ENCODE measurements at places on chromosomes 6 and 20.

- DNase-seq: no peak
These were observed 359.3 kb downstream of the TAF4 start for GRCh38 chr20:61706259-61706961.

GRCh38 chr20:34998331-34998950, 42.8 kb downstream of the MYH7B start:
- DNase-seq: no peak

DNA sequence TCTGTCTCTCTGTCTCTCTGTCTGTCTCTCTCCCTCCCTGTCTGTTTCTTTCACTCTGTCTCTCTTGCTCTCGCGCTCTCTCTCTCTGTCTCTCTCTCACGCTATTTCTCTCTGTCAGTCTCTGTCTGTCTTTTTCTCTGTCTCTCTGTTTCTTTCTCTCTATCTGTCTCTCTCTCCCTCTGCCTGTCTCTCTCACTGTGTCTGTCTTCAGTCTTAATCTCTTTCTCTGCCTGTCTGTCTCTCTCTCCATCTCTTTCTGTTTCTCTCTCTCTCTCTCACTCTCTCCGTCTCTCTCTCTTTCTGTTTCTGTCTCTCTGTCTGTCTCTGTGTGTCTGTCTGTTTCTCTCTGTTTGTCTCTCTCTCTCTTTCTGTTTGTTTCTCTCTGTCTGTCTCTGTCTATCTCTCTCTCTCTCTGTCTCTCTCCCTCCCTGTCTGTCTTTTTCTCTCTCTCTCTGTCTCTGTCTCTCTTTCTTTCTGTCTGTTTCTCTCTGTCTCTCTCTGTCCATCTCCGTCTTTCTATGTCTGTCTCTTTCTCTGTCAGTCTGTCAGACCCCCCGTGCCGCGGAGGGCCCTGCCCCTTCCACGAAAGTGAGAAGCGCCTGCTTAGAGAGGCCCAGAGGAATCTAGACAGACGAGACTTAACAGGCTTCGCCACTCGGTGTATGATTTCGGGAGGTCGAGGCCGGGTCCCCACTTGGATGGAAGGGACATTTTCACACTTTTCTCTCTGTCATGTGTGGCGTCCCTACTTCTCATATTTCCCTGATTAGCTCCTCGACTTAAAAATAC, 346.3 kb upstream of the DEFB115 start:
- DNase-seq: no peak

GRCh38 chr20:1364106-1364505, 28.7 kb downstream of the FKBP1A start:
- DNase-seq: no peak

DNA sequence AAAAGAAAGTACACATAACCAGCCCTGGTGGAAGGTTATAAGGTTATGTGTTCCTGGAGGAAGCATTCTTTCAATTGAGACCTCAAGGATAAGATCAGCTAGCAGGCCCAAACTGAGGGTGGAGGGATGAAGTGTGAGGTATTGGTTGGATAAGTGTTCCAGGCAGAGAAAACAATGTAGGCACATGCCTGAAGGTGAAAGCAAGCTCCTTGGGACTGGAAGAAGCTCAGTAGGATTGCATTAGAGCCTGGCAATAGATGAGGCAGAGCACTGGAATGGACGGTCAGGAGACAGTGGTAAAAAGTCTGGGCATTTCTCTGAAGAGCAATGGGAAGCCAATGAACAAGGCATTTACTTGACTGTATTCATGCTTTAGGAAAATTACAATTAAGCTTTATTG, 89.9 kb upstream of the SHLD1 start:
- DNase-seq: no peak

DNA sequence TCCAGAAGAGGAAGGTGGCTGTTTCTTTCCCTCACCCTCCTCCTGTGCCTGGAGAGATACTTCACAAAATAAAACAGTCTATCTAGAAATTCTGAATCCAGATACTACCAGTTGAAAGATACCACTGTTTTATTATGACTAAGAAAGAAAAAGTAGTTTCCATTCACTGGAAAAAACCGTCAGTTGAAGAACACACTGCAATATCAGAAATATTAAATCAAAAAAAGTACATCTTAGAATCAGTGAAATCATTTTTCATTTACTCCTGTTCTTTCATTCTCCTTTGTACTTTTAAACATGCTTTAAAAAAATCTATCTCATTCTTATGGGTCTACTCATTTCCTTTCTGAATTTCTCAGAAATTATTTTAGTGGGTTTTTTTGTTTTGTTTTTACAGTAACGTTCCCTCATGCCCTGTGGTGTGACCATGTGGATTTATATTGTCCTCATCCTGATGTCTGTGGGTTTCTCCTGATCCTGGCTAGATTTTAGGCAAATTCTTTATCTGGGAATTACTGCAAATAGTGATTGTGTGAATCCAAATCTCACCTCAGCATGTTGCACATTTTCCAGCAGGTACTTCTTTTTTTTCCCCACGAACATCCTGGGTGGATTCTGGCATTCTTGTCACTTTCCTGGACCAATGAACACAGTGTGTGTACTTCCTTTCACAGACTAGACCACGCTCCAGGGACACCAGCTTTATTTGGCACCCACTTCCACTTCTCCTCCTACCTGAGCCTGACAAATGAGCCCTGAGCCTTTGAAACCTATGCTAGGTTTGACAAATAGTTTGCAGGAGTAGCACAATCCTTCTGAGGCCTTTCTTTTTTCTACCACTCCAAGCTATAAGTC, 114.0 kb upstream of the LAMP5 start:
- DNase-seq: no peak

DNA sequence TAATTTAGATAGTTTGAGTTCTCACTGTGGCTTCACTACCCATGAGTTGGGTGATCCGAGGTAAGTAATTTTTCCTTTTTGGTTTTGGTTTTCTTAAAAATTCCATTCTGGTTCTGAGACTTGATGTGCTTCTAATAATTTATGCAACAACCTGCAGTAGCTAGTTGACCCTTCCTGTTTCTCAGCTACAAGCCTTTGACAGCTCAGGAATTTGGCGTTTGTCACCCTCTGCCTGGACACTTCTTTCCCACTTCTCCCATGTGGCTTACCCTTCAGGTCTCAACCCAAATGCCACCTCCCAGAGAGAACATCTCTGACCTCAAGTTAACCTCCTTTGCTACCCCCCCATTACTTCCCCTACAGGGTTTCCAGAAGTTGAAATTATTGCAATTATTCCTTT, 49.7 kb upstream of the TSHZ2 start:
- DNase-seq: no peak

DNA sequence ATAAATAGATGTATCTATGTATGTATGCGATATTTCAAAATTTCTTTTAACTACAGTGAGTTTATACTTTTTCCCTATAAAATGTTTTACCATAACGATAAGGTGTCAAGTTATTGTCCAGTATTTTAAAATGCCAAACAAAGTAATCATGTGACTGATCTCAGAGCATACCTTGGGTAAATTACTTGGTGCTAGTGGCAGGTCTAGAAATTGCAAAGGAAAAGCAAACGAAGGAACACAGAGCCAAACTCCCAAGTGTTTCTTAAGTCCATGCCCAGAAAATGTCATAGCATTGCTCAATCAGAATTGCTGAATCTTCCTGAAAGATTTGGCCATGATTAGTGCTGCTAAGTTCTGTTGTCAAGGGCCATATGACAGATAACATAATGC, 77.5 kb downstream of the CAP2 start:
- DNase-seq: no peak

- DNase-seq: no peak
These were observed 572.0 kb downstream of the KIF16B start for GRCh38 chr20:16001286-16001685.

DNA sequence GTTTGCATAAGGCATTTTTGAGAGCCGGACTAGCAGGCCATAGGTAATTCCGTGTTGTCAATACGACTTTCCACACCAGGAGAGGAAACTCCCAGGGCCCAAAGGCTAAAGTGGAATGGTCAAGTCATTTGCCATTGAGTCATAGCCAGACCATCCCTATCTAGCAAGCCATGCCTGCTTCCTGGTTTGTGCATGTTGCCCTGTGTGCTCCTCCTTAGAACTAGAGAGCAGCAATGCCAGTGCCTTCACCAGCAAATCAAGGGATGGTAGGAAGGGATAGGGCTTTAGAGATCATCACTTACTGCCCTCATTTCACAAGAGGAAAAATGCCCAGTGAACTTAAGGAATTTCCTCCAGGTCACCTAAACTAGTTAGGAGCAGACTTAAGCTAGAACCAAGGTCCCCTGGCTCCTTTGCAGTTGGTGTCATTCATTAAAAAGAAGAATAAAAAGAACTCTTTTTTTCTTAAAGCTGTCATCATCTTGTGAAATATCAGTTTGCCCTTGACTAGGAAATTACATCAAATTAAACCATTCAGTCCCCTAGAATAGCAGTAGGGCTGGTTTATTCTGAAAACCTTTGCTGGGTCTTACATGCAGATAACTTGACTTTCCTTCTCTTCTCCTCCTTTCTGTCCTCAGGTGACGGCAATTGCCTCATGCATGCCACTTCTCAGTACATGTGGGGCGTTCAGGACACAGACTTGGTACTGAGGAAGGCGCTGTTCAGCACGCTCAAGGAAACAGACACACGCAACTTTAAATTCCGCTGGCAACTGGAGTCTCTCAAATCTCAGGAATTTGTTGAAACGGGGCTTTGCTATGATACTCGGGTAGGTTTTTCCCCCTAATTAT, 7.4 kb downstream of the TNFAIP3 start:
- DNase-seq: no peak

DNA sequence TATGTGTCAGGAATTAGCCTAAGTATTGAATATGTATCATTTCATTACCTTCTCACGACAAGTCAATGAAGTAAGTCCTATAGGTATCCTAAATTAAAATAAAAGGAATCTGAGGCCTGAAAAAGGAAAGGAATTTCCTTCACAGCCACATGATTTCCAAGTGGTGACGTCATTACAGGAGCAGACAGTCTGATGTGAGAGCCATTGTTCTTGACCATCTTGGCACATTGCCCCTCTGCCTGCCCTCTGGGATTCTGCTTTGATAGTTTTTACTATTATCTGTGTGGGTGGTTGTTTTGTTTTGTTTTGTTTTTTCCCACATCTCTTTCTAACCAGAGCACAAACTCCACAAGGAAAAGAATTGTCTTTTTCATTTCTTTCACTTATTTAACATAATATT, 219.8 kb upstream of the UFL1 start:
- no peak for DNase-seq

GRCh38 chr20:57803508-57804005, 93.7 kb upstream of the PMEPA1 start:
- DNase-seq: no peak

DNA sequence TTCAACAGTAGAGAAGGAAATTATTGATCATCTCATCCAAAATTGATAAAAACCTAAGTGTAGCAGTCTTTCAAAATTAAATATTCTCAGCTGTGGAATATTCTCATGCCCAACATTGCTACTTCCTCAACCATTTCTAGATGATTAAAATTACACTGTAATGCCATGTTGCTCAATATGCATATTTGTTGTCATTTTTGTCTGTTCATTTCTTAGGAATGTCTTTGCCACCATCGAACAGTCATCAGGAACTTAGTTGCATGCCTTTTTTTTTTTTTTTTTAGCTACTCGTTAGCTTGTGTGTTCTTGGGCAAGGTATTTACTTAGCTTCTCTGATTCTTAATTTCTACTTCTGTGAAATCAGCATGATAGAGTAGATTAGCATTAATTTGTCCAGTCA, 188.6 kb downstream of the DTNBP1 start:
- DNase-seq: no peak

DNA sequence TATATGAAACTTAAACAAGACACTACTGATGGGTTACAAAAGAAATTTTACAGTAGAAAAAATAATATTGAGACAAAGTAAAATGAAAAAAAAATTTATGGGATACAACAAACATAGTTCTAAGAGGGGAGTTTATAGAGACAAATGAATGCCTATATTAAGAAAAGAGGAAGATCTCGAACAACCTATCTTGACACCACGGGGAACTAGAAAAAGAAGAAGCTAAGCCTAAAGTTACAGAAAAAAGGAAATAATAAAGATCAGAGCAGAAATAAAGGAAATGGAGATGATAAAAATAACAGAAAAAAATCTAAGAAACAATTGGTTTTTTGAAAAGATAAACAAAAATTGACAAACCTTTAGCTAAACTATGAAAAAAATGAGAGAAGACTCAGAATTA, 9.1 kb upstream of the ECHDC1 start:
- no peak for DNase-seq

DNA sequence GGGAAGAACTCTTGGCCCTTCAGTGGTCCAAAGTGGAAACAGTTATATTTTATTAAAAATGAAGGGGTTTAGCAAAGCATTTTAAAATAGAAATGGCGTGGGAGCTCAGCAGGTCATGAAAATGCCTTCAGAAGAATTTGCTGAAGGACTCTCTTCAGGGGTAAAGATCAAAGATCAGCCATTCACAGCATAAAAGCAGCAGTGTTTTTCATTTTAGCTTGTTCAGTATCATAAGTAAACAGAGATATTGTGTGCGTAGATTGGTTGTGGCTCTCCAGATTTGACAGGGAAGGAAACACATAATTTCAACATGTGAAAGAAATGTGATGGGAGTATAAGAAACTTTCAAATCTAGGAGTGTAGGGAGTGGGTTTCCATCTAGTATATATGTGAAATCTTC, 519.2 kb upstream of the MAP3K7 start:
- DNase-seq: no peak

- DNase-seq: no peak
These were observed 117.6 kb downstream of the MRPL14 start for GRCh38 chr6:44009425-44010321.

GRCh38 chr6:154306696-154307095, 49.9 kb downstream of the IPCEF1 start:
- DNase-seq: no peak

DNA sequence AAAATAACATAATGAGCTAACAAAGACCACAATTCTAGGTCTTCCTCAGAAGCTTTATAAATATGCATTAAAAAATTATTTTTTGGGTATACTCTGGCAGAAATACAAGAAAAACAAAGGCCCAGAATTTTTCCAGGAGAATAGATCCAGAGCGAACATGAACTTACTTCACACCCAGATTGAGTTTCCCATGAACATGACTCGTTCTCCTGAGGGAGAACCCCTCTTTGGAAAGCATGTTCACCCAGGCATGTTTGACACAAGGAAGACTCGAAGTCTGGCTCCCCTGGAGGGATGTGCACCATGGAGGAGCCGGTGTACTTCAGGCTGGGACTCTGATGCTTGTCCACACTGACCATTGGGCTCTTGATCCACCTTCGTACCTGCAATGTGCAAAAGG, 56.1 kb downstream of the SGK1 start:
- DNase-seq: no peak

- no peak for DNase-seq
These were observed 90.4 kb downstream of the CEP162 start for GRCh38 chr6:84137051-84137375.

GRCh38 chr6:152246554-152247337, 390.4 kb downstream of the SYNE1 start:
- no peak for DNase-seq

DNA sequence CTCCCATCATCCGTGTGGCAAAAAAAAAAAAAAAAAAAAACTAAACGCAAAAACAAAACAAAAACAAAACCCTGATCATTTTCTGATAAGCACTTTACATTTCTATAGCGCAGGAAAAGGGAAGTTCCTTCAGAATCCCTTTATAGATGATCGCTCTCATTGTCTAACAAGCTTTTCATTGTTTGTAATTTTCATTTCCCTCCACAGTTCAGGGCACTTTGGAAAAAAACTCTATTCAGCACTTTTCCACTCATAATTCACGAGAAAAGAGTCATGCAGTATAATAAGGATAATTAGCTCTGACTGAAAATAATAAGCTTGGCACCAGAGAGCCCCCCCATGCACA, 89.4 kb upstream of the ATXN1 start:
- DNase-seq: no peak

Data from activated CD4-positive, alpha-beta T cell treated with anti-CD3 and anti-CD28 coated beads for 1 hour (primary cell).